Left kidney (tissue), 8 donors: ENCODE measurements at places on chromosomes 5 and 9. TPM values are rescaled to one million over a fixed set of nuclear protein-coding genes. Genes with fewer than 3 reads are reported as not detected.

GNA14 gene
- polyA plus RNA-seq, result 16.6 TPM

DNA sequence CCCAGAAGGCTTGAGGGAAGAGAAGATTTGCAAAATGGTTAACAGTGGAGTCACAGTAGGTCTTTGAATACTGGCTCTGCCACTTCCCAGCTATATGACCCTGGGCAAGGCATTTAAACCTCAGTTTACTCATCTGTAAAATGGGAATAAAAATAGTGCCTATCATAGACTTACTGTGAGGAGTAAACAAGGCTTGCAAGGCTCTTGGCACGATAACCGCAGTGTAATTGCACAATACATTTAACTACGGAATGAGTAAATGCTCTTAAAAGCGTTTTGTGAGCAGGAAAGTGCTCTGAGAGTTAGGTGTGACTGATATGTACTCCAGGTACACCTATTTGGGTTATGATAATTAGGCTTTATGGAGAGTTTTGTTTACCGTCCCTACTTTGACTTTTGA, 8.4 kb downstream of the SLC36A3 start:
- no peak for DNase-seq

DNA sequence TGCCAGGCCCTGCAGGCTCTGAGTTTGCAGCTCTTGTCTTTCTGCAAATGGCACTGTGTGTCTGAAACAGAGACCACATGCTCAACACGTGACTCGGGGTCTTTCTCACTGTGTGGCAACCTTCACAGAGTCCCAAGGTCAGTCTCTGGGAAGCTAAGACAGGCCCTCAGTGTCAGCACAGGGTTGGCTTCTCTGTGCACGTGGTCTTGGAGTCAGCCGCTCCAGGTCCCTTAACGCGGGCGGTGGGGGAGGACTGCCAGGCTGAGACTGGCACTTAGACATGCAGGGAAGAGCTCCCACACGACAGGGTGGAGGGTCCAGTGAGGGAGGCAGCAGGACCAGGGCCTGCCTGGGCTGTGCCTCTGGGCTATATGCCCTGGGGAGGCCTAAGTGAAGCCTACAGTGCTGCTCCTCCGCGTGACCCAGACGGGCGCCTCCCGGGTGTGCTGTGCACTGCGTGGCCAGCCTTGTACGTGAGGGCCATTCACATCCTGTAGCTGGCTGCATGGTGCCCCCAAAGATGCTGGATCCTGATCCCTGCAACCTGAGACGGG, 76.8 kb downstream of the ADAMTS2 start:
- no peak for DNase-seq

- DNase-seq, result peak; percentile 72
Measured at GRCh38 chr5:141753971-141754713, 72.1 kb upstream of the ARAP3 start.

GRCh38 chr9:136695955-136696354, 8.7 kb upstream of the AGPAT2 start:
- DNase-seq, result no peak

DNA sequence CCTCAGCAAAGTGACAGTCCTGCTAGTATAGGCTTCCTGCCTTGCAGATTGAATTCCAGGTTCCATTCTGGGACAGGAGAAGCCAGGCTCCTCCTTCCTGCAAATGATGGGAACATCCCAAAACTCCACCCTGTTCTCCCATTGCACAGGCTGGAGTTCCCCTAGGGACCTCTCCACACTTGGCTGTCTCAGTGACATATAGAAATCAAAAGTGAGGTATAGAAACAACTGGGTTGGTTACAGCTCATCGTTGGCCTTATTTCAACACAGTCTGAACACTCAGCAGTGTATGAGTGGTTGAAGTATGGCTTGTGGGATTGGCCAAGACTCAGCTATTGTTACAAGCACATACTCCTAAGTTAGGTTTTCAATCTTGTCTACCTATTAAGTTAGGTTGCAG, 157.8 kb upstream of the FTMT start:
- DNase-seq, result no peak
